Memory B cell (primary cell): ENCODE measurements at places on chromosomes 1 and 21.

DNA sequence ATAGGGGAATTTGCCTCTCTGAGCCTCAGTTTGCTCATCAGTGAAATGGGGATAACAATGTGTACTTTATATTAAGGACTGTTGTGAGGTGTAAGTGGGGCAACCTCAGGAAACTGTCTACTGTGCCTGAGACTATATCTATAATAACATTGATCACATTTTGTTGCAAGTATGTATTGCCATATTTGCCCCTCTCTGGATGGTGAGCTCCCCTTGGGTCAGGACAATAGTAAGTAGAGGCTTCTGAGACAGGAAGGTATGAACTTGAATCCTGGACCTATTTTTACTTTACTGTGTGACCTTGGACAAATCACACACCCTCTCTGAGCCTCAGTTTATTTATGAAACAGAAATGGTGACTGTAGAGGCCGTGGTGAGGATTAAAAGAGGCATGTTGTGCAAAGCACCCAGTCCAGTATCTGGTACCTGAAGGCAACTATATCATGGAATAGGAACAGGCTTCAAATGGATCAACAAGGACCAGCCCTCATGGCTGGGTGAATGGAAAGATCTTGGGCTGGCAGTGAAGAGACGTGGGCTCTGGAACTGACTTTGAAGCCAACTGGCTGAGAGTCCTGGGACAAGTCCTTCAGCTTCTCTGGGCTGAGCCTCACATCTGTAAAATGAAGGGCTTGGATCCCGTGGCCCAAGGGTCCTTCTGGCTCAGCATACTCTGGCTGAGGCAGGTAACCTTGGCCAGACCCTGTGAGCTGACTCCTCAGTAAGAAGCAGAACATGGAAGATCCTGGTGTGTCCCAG is 35.0 kb upstream of the ID3 start:
- DNase-seq, result no peak

DNA sequence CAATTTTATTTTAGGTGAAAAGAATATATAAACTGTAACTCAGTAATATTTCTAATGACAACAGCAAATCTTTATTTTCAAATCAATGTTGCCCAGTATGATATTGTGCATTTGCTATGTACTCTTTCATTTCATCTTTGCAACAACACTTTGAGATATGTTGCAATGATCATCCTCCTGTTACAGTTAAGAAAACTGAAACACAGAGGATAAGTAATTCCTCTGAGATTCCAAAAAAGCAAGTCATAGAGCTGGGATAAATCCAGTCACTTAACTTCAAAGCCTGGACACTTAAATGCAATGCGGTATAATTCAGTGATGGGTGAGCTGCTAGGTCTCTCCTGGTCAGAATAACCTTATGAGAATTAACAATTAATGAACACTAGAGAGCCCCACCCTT is 48.6 kb upstream of the EXO1 start:
- DNase-seq, result no peak

- DNase-seq, result no peak
Measured at GRCh38 chr1:233373226-233373625, 45.7 kb downstream of the MAP3K21 start.

- no peak for DNase-seq
Measured at GRCh38 chr21:25462517-25462971, 144.7 kb downstream of the MRPL39 start.
